ENCODE measurements at places on chromosomes 16 and 17.

DNA sequence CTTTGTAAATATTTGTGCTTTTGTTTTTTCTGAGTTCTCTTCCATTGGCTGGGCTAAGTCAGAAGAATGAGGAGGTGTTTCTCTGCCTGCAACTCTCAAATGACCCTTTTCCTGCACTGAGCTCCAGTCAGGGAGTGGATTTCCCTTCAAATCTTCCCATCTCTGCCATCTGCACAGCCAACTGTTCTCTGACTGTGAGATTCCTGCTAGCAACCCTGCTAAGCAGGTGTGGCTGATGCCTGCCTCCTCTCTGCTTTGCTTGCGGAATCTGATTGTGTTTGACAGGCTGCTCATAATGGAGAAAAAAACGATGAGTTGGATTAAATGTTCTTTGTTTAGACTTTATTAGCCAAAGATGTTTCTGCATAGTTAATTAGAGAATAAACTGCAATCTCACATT is 519.8 kb downstream of the TMEM114 start:
- no peak for DNase-seq

GRCh38 chr17:7213895-7214299 is 5.7 kb downstream of the DLG4 start:
- DNase-seq, result peak; percentile 57

- no peak for DNase-seq
These were observed 59.6 kb upstream of the CIBAR2 start for GRCh38 chr16:85171759-85172454.

DNA sequence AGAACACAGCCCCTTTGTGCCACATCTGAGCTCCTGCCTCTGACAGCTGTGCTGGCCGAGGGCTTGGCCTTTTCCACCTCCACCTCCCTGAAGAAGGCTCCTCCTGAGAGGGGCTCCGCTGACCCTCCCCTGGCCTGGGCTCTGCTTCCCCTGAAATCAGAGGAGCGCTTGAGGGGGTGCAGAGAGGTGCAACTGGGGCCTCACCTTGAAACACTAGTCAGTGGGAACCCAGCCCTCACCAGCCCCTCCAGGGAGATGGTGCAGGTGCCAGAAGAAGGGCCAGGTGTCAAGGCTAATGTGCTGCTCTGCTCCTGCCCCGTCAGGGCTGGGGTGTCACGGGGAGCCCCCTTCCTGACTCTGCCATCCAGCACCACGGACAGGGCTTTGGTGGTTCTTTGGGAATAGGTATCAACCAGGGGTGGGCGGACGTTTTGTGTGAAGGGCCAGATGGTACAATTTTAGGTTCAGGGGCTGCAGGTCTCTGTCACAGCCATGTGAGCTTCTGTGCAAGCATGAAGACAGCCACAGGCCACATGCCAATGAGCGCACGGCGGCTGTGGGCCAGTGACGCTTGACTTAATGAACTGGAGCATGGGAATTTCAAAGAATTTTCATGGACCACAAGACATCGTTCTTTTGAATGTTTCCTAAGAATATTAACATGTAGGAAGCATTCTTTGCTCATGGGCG is 2.1 kb upstream of the ZG16B start:
- DNase-seq, result no peak

DNA sequence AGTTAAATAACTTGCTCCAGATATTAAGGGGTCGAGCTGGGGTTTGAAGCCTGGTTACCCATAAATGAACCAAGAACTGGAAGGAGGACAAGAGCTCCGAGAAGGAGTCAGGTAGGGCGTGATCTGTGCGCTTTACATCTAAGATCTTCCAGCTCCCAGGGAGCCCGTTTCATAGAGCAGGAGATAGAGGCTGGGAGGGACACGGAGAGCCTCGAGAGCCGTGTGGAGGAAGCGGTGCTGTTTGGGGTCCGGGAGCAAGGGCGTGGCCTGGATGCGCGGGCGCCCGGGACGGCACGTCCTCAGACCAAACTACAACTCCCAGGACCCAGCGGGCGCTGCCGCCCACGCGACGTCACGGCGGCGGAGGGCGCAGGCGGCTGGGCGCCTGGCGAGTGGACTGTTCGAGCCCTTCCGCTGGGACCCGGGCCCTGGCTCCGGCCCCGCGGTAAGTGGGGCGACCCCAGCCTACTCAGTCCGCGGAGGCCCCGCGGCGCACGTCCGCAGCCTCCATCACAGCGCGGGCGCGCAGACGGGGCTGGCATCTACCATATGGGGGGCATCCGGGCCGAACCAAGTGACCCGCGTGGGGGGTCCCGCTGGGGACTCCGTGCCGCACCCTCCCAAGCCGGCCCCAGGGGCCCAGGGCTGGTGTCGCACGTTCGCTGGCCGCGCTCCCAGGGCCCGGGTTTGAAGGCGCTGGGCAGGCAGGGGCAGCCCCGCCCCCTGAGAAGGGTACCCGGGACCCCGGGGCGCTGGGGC is at the start of gene BCKDK:
TSS of gene BCKDK (plus strand) at position 352 of the 759 bp plus-strand sequence. CDS start 838 bp downstream, outside the sequence.
- no peak for DNase-seq

- no peak for DNase-seq
These were observed 8.1 kb downstream of the NOL11 start for GRCh38 chr17:67725807-67726206.

- DNase-seq, result no peak
These were observed 858 bp upstream of the SMARCE1 start for GRCh38 chr17:40648384-40648968.

DNA sequence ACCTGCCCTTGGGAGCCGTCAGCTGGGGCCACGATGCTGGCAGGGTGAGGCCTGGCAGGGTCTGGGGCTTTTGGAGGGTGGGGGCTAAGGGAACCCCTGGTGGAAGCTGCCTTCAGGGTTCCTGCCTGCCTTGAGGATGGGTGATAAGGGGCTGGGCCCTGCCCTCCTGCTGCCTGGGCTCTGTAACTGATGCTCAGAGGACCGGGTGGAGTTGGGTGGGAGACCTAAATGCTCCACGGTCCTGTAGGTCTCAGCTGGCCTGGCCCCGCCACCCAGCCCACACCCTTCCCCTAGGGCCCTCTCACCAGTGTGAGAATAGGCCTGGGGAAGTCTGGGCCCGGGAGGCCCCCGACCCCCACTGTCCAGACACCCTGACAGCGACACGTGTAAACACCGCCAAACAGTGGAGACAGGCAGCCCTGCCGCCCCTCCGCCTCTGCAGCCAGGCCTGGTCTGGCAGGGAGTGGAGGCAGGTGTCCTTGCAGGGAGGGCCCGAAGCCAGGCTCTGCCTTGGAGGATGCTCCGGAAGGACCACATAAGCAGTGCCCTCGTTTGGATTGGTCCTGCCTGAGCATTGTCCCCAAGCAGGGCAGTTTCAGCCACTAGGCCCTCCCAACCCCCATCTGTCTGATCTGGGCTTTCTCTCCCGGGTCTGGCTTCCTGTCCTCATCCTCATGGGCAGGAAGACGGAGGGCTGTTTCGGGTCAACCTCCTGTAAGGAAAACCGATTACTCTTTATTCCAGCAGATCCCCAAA is 6.5 kb upstream of the BAHCC1 start:
- no peak for DNase-seq

- peak; percentile 36 for DNase-seq
These were observed at the start of gene IL32 for GRCh38 chr16:3065069-3065741. Gene IL32, plus strand, starts transcription at chr16:3065640. Its CDS starts 172 bp downstream, at chr16:3065812.

DNA sequence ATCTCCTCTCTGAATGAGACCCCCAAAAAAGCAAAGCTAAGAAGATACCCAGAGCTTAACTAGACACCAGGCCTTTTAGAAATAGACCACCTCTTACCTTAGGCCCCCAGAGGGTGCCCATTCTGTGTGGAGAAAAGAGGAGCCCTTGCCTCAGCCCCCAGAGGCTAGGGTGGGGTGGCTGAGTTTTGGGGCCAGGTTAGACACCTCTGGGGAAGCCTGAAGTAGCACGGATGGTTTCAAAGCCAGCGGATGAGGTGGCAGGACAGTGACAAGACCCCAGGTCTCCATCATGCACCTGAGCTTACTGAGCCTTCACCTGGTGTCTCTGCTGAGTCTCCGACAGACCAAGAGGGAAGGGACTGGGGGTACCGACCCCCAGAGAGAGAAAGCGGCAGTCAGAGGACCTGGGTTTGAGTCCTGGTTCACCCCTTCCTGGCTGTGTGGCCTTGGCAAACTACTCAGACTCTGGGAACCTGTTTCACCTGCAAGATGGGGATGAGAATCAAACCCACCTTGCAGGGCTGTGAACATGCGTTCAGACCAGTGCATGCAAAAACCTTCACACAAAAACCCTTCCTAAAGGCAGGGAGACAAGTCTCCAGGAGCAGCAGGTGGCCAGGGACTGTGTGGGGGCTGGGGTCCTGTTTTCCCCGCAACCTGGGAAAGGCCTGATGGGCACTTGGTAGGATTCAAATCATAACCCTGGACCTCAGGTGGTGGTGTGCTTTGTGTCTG is 7.7 kb downstream of the SCGB1C2 start:
- no peak for DNase-seq

- DNase-seq, result no peak
These were observed 121.3 kb downstream of the MGAT5B start for GRCh38 chr17:76989519-76989918.

DNA sequence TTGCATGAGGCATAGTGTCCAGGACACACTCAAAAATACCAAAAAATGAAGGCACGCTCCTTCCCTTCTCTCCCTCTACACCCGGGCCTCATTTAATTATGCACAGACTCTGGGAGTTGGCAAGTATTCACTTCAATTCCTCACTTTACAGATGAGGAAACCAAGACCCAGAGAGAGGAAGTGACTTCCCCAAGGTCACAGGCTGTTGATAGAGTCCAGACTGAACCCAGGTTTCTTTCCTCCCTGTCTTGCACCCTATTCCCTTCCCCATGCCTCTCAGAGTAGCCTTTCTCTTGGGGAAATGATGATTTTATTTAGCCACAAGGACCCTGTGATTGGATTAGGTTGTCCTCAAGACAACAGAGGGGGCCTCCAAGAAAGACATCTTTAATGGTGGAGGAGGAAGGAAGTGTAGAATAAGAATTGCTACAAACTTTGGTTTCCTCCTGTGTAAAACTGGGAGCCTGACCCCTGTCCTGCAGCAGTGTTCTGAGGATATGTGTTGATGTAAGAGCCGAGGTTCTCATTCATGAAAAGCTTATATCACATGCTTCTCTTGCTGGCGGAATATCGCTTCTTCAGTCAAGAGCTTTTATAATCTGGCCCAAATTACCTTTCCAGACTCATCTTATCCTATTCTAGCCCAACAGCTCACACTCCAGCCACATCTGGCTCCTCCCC is 48.8 kb upstream of the SIAH1 start:
- no peak for DNase-seq

DNA sequence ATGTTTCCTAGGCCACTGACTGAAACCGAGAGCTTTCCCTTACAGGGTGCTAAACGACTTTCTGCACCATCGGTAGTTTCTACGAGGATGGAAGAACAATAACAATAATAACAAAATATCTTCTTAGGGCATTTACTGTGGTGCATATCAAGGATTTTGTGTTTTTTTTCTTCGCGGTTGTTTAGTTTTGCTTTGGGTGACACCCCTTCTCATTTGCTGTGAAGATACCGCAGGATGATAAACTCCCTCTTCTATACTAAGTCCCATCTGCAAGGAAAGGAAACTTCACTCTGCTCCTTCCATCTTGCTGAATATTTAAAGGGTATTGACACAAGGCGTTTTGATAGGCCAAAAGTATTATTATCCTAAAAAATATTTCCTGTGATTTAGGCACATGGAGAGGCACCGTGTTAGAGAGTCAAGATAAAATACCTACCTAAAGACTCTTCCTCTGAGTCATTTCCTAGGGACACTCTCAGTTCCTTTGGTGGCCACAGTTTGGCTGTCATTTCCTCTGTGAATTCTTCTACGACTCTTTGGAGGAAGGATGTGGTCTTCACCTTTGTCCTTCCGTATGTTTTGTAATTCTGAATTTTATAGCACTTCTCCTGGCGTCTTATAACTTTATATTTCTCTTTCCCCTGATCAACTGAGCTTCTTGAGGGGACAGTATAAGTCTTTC is 318.8 kb downstream of the CDH13 start:
- DNase-seq, result no peak

GRCh38 chr16:47865337-47865855 is 290.4 kb downstream of the ABCC12 start:
- no peak for DNase-seq

- DNase-seq, result no peak
These were observed 269.6 kb upstream of the RPL38 start for GRCh38 chr17:73933871-73934270.

- DNase-seq, result no peak
These were observed 25.0 kb downstream of the ZNF469 start for GRCh38 chr16:88407807-88408206.

GRCh38 chr16:57700781-57701551 is 6.4 kb downstream of the DRC7 start:
- no peak for DNase-seq

- no peak for DNase-seq
These were observed 22.0 kb downstream of the ZFPM1 start for GRCh38 chr16:88475037-88475436.

DNA sequence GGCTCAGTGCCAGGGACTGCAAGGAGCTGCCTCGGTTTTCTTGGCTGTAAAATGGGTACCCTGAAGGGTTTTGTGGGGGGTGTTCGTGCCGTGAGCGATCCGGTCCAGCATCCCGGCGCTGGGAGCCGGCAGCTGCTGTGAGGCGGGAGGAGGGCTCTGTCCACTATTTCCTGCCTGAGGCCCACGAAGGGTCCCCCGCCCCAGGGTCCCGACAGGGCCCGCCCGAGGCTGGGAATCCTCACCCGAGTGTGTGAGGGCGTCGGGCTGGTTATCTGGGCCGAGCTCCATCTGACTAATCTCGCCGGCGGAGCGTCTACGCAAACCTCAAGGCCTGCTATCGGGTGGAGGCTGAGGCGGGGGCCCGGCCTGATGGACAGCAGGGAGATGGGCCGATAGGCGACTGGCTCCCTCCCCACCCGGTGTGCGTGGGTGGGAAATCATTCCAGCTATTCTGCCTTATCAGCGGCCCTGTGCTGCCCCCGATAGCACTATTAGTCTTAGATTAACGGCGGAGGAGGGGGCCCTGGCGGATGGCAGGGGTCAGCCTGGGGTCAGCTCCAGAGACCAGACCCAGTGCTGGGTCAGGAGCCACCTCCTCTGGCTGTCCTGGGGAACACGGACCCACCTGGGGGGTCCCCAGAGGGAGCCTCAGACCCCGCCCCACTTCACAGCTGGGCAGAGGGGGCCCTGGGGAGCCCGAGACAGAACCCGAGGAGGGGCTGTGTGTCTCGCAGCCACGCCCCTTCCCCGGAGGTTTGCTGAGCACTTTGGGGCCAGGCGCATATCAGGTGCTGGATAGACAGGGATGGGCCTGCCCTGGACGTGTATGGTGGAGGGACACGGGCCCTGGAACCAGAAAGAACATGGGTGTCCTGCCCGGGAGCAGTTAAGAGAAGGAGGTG is 44.7 kb downstream of the ZFPM1 start:
- DNase-seq, result no peak

DNA sequence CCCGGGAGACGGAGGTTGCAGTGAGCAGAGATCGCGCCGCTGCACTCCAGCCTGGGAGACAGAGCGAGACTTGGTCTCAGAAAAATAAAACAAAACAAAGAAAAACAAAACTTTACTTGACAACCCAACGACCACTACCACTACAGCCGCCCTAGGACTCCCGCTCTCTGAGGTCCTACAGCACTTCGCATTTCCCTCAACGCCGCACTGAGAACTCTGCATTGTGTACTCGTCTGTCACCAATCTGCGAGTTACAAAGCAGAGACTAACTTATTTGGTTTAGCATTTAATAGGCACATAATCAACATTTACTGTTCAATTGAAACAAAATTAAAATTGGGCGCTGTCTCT is 479 bp upstream of the ZNF207 start:
- DNase-seq, result no peak

- no peak for DNase-seq
These were observed 33.7 kb upstream of the ALDH3A1 start for GRCh38 chr17:19781488-19782458.
